ENCODE measurements at places on chromosomes 3 and 15.

DNA sequence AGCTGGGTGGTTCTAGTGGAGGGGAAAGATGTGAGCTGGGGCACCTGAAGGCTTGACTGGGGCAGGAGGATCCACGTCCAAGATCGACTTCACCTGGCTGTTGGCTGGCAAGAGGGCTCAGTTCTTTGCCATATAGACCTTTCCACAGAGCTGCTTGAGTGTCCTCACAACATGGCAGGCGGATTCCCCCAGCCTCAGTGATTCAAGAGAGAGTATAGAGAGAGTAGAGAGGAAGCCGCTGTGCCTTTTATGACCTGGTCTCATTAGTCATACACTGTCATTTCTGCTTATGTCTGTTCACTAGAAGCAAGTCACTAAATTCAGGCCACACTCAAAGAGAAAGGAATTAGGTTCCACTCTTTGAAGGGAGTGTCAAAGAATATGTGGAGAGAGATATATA, 101.6 kb downstream of the APBA2 start:
- no peak for DNase-seq

DNA sequence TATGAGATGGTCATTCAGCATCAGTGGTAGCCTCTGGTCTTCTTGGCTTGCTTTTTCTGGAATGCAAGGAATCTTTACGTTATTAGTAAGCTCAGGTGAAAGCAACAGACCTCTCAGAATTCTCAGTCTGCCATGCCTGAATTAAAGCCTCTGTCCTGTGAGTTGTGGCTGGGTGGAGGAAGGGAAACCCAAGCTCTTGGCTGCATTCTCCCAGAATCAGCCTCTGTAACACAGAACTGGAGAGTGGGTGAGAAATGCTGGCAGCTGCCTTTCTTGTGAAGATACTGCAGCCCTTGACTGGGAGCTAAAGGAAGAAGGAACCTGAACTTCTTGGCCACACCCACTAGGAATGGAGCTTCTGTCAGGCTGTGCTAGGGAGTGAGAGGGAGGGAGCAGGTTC, 505.8 kb downstream of the EPHA3 start:
- DNase-seq, result no peak

DNA sequence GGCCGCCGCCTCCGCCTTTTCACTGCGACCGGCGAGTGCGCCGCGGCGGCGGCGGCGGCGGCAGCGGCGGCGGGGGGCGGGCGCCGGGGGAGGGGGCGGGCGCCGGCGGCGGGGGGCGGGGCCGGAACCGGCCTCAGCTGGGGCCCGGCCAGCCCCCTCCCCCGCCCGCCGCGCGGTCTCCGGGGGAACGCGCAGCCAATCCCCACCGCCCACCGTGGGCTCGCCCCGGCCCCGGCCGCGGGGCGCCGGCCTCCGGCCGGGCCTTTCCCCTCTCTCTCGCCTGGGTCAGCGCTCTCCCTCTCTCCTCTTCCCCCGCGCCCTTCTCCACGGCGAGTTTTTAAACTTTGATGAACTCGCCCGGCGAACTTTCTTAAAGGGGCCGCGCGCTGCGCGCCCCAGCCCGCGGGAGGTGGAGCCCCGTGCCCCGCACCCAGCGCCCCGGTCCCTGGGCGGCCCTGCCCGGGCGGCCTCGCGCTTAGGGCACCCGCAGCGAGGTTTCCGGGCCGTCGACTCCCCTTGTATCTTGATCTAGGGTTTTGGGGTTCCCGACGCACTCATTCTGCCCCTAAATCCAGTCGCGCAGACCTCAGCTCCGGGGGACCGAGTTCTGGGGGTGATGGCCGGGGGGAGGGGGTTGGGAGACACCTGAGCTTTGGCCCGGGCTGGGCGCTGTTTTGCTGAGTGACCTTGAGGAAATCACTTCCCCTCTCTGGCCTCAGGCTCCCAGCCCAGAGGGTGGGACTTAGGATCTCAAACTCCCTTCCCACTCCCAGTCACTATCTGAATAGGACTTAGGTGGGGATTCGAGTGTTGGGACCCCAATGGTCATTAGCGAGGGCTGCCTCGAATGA, at the start of gene RBPMS2:
Gene RBPMS2 (minus strand): TSS at position 39 of the 851 bp plus-strand sequence. CDS start 270 bp downstream, outside the sequence.
- no peak for DNase-seq

GRCh38 chr15:69474291-69474690, 21.7 kb downstream of the RPLP1 start:
- DNase-seq, result no peak

- DNase-seq, result no peak
Observed at GRCh38 chr3:110180733-110181132, 843.4 kb upstream of the DPPA4 start.

DNA sequence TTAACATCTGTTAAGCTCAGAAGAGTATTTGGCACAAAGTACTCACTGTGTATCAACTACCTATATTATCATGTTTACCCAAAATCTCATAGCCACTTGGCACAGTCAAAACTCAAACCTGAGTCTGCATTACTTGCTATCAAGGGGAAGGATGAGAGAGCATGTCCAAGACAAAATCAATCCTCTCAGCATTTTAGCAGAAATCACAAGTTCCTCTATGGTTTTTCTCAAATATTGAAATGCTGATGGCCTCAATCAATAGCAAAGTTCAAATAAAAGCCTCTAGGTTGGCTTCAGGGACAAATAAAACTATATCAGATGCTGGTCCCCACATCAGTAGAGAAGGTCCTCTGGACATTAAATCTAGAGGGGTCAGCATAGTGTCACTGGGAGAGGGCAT, 14.3 kb downstream of the TBC1D2B start:
- no peak for DNase-seq

- DNase-seq, result no peak
Observed at GRCh38 chr3:55271549-55271948, 215.6 kb downstream of the WNT5A start.

DNA sequence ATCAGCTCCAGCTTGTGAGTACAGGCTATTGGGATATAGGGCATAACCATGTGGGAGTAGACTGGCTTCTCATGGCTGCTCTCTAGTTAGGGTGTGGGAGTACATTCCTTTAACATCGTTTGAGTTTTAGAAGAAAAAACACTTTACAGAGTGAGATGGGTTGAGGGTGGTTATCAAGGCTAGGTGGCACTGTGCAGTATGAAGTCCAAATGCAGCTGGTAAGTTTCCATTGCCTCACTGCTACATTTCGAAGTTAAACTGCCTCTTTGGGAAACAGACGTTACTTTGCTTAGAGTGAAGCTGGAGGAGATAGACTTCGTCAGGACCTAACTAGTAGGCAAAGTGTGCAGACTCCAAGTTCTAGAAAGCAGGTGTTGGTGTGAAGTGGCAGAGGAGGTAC, 192.4 kb downstream of the SQOR start:
- DNase-seq, result no peak

- DNase-seq, result no peak
Observed at GRCh38 chr3:100033184-100033583, 81.1 kb downstream of the FILIP1L start.

DNA sequence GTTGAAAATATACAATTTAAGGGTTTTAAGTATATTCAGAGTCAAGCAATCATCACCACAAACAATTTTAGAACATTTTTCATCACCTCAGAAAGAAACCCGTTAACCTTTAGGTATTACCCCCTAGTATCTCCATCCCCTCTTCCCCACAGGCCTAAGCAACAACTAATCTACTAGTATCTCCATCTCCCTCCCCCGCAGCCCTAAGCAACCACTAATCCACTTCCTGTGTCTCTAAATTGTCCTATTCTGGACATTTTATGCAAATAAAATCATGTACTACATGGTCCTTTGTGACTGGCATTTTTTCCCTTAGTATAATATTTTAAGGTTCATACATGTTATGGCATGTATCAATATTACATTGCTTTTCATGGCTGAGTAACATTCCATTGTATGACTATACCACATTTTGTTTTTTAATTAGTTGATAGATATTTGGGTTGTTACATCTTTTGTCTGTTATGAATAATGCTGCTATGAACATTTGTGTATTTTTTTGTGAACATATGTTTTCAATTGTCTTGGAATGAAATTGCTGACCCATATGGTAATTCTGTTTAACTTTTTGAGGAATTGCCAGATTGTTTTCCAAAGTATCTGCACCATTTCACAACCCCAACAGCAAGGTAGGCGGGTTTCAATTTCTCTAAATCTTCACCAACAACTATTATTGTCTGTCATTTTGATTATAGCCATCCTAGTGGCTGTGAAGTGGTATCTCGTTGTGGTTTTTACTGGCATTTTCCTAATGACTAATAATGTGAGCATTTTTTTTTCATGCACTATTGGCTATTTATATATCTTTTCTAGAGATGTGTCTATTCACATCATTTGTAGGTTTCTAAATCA, 215.6 kb upstream of the CD96 start:
- DNase-seq, result no peak

DNA sequence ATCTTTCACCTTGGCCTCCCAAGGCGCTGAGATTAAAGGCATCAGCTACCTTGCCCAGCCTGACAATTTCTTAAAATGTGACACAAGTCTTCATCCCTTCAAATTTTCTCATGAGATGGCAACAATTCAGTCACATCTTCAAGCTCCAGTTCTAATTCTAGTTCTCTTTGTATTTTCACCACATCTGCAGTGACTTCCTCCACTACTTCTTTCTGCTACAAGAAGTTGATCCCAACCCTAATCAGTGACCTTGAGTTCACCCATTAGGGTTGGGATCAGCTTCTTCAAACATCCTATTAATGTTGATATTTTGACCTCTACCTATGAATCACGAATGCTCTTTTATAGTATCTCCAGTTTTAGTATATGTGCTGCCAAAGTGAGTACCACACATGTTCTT, 59.8 kb downstream of the TRIM71 start:
- no peak for DNase-seq

DNA sequence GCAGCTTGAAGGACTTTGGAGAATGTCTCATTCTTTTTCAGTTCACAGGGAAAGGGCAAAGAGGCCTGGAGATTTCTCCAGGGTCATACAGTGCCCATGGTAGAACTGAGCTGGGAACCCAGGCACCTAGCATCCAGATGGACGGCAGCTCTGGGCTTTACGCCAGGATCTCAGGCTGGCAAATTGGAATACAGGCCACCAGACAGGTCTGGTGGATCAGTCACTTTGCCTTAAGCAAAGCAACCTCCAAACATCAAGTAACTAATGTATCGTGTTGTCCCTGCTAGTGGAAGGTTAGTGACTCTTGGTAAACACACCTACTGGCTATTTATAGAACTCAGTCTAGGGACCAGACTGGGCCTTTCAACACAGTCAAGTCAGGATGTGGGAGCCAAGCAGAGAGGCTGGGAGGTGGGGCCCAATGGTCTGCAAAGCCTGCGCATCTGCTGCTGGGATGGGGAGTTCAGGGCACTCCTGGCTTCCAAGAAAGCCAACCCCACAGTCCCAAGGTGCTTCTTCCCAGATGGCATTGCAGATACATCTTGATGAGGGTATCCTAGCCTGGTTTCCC, 30.2 kb downstream of the RPLP1 start:
- no peak for DNase-seq

GRCh38 chr3:176954517-176954916, 242.8 kb downstream of the TBL1XR1 start:
- no peak for DNase-seq

GRCh38 chr3:50255251-50255615, 13.7 kb upstream of the SEMA3B start:
- DNase-seq, result no peak

DNA sequence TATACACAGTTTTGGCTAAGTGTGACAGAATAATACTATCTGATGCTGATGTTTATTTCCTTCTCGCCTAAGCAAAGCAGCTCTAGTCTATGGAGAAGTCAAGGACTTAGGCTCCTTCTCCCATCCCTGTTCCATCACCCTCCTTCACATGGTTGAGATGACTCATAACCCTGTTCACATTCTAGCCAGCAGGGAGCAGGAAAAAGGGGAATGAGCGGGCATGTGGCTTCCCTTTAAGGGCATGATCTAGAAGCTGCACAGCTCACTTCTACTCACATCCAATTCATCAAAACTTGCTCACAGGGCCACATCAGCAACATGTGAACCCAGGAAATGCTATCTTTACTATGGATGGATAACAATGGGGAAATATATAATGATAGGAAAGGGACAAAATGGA, 40.9 kb downstream of the CBLB start:
- no peak for DNase-seq

- DNase-seq, result no peak
Observed at GRCh38 chr3:51190827-51191226, 194.3 kb upstream of the MANF start.

GRCh38 chr3:30035935-30036567, 570.4 kb upstream of the TGFBR2 start:
- DNase-seq, result no peak

DNA sequence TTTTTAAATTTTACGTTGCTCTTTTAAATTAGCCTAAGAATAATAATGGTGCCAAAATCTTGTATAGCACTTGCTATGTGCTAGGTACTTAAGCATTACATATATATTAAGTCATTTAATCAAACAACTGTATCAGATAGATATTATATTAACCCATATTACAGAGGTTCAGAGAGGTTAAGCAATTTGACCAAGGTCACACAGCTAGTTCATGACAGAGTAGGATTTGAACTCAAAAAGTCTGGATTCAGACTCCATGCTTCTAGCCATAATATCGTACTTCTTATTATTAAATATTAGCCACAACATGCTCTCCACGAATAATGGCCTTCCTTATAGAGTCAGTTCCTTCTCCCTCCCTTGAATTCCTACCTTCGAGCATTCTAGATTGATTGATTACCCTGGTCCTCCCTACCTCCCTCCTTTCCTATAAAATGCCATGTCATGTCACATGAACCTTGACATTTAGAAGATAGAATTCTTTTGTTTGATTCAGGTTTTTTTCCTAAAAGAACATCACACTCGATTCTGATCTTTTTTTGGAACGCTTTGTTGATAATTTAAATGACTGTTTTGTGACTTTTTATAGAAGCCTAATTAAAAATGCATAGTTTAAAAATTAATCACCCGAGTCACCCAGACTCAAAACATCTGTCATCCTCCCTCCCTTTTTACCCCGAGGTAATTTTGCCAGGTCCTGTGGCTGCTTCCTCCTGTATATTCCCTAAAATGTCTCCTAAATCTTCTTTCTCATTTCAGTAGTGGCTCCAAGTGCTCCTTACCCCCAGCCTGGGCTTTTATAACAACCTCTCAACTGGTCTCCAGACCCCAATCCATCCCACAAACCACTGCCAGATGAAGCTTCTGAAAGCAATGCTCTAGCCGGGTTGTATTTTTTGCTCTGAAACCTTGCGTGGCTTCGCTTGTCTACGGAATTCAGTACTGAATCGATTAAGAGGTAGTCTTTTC, 8.5 kb upstream of the PSMD6 start:
- DNase-seq, result no peak

DNA sequence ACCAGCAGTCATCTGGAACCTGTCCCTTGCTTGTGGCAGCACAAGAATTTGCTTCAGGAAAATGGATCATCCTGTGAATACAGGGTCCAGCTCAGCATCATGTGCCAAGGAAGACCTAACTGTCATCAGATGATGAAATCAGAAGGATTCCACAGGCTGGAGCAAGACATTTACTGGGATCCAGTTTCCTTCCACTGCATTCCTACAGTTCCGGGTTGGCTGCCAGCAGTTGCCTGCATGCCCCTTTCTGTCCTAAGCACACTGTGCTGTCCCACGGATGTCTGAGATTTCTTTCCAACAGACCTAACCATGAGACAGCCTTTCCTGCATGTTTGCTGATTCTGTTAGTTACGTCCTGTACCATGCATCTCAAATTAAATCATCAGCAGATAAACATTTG, 140.7 kb downstream of the IMPG2 start:
- no peak for DNase-seq

GRCh38 chr3:36373084-36373483, 7.2 kb upstream of the STAC start:
- DNase-seq, result no peak

- no peak for DNase-seq
Observed at GRCh38 chr3:140273542-140274195, 338.7 kb downstream of the CLSTN2 start.

GRCh38 chr3:30945291-30945690, 50.8 kb upstream of the GADL1 start:
- no peak for DNase-seq

GRCh38 chr3:16373341-16373946, 108.4 kb downstream of the OXNAD1 start:
- no peak for DNase-seq
